ENCODE measurements at places on chromosomes 12 and 14. TPM values are rescaled to one million over a fixed set of nuclear protein-coding genes. Genes with fewer than 3 reads are reported as not detected.

The MSRB3 gene
- 18.5 TPM for total RNA-seq

The KCNA5 gene
- total RNA-seq, result not detected

The KRT3 gene
- not detected for total RNA-seq

The TMEM119 gene
- 0.06 TPM for total RNA-seq

The PLEKHG3 gene
- 32.7 TPM for total RNA-seq

The TOMM20L gene
- not detected for total RNA-seq

The NOPCHAP1 gene
- total RNA-seq, result 37.4 TPM

The CIROP gene
- total RNA-seq, result not detected

The RFLNA gene
- not detected for total RNA-seq

The WDR89 gene
- total RNA-seq, result 8.3 TPM

The LALBA gene
- not detected for total RNA-seq

The AQP2 gene
- total RNA-seq, result not detected

The TMEM30B gene
- total RNA-seq, result 0.81 TPM
